Stimulated activated CD4-positive, alpha-beta T cell treated with anti-CD3 and anti-CD28 coated beads, TNF-alpha, amount 100 ng/mL, for 24 hours (primary cell): ENCODE measurements at places on chromosomes 3 and 15.

DNA sequence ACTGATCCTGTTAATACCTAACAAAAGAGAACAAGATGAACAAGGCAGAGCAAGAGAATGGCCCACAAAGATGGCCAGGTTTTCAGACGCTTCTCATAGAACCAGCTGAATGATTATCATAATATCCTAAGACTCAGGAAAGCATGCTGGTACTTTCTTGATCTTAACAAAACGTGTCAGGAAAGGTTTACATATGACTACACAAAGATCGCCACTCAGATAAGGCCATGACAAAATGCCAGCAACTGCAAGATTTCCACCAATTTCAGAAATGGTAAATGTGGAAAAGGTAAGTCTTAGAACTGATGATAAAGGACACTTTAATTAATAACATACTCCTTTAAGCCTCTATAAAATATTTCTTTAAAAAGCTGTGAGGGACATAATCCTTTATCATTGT is 108.8 kb downstream of the DLG1 start:
- DNase-seq, result no peak

GRCh38 chr3:114841515-114841914 is 305.6 kb downstream of the ZBTB20 start:
- DNase-seq, result no peak

GRCh38 chr3:158920371-158920770 is 118.5 kb downstream of the MFSD1 start:
- DNase-seq, result no peak

DNA sequence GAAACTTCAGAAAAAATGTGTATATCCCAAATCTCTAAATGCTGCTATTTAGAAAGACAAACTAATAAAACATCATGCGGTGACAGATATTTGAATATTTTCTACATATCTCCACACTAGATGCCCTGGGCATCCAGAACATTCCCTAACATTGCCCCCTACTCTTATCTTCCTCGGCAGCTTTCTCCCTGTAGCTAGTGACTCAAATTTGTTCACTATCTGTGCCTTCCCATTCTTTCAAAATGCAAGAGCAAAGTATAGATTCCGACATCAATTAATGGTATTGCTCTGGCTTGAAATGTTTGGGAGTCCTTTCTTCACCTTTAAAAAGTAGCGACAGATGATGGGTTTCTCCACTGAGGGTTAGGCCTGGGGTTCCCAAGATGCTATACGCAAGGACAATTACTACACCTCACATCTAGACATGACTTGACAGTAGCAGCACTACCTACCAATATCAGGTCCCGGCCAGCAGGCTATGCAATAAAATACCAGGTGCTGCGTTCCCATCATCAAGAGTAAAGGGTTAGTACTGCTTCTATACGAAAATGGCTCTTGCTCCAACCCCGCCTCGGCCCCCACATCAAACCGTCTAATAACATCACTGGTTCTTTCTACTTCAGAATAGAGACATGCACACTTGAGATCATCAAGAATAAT is 631 bp downstream of the UBR1 start:
- peak; percentile 9 for DNase-seq

DNA sequence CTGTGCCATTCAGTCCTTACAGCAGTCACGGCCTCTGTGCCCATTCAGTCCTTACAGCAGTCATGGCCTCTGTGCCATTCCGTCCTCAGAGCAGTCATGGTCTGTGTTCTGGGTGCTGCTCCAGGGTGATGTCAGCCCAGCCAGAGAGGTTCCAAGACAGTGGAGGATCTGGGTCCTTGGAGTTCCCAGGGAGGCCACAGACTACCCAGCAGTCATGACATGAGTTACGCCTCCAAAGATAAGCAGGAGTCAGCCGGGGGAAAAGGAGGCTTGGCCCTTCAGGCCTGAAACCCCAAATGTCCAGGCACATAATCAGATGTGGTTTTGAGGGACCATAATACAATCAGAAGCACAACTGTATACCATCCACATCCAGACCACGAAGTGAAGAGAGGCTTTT is 115.7 kb downstream of the ADAMTS17 start:
- DNase-seq, result no peak

GRCh38 chr3:173258697-173259096 is 117.7 kb upstream of the SPATA16 start:
- no peak for DNase-seq

GRCh38 chr3:125281381-125281780 is 68.8 kb upstream of the SLC12A8 start:
- no peak for DNase-seq

DNA sequence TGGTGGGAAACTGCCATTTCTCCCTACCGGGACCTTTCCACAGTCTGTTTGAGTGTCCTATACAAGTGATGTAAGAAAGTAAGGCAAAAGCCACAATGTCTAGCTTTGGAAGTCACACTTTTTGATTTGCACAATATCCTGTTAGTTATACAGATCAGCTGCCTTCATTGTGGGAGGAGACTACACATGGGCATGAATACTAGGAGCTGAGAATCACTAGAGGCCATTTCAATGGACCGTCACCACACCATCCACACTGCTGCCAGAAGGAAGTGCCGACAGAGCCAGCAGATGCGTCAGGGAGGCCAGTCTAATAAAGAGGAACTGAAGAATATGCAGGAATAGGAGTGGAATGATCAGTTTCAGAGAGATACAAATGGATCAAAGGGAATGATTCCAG is 65.8 kb downstream of the SCN11A start:
- no peak for DNase-seq

- DNase-seq, result peak; percentile 52
Measured at GRCh38 chr15:41621200-41622193, 38.7 kb upstream of the MGA start.

- no peak for DNase-seq
Measured at GRCh38 chr3:77078279-77078678, 38.4 kb downstream of the ROBO2 start.

- DNase-seq, result no peak
Measured at GRCh38 chr3:88248658-88249057, 98.9 kb downstream of the C3orf38 start.

DNA sequence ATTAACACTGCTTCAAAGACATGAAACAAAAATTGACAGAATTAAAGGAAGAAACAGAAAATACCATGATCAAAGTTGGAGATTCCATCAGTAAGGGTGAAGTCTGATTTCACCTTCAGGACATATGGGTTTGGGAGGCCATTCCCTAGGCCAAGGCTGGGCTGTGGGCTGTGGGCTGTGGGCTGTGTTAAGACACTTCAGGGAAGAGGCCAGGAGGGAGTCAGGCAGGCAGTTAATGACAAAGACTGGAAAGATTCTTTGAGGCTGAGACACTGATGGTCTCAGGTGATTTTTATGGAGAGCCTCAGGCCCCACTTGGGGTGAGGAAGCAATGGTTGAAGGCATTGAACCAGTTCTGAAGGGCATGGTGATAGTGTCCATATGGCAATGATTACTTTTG is 57.5 kb downstream of the MAGEF1 start:
- DNase-seq, result no peak

DNA sequence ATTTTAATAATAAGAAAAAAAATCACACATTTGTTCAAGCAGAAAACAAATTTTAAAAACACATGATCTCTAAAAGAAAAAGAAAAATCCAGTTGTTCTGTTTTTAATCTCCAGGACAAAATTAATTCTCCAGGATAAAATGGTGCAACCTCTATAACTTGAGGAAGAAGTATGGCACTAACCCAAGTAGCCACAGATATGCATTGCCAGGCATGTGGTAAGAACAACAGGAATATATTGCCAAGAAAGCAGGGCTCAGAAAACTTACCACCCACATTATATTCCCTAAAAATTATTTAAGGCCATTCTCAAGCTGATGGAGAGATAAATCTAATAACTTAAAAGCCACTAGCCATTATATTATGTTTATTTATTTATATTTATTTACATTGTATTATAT is 295.7 kb upstream of the TMCO5A start:
- no peak for DNase-seq

DNA sequence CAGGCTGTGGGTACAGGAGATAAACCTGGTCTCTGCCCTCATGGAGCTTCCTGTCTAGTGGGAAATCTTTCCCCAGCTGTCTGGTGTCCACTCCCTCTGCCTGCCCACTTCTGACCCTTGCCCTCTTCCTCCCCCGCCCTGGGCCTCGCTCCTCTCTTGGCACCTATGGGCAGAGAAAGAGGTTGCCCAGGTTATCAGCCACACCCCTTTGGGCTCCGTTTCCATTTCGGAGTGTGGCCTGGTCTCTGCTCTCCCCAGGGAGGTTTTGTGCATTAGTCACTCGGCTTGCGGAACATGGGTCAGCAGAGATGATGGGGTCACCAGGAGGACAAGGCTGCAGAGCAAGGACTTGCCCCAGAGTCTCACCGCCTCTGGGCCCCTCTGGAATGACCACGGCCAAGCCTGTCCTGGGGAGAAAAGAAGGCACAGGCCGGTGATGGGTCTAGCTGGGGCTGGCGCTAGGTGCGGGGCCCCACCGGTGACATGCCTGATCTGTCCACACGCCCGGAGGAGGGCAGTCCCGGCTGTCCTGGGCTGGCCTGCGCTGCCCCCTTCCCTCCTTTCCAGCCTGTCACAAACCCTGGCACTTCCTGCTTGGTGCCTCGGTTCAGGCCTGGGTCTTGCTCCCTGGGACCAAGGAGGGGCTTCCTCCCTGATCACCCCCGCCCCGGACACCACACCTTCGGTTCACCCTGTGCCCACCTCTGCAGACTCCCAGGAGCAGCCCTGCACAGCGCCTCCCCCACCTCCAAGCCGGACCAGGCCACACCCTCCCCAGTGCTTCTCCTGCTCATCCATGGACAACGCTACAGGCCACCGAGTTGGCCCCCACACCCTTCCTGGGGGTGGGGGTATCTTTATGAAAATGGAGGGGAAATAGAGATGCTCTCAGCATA is 35.6 kb upstream of the MUC4 start:
- DNase-seq, result no peak

DNA sequence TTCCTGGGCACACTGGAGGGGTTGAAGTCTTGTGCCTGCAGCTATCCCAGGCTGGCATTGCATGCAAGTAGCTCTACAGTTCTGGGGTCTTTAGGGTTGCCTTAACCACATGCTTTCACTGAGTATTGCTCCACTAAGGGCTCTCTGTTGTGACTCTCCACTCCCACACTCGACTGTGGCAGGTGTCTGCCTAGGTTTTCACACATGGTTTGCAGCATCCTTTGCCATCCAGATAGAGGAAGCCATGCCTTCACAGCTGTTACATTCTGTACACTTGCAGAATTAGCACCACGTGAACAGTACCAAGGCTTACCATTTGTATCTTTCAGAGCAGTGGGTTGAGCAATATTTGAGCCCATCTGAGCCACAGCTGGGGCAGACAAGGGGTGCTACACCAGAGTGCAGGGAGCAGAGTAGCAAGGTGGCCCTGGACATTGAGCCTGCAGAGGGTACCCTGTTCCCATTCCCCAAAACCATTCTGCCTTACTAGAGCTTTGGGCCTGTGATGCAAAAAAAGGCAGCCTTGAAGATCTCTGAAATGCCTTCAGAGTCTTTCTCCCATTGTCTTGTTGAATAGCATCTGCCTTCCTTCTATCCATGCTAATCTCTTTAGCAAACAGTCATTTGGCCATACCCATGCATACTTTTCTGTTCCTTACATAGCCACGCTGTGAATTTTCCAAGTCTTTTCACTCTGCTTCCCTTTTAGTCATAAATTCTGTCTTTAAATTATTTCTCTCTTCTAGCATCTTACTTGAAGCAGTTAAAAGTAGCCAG is 95.2 kb upstream of the PLCL2 start:
- DNase-seq, result no peak

- DNase-seq, result no peak
Measured at GRCh38 chr3:171833789-171834460, 9.2 kb upstream of the TMEM212 start.

DNA sequence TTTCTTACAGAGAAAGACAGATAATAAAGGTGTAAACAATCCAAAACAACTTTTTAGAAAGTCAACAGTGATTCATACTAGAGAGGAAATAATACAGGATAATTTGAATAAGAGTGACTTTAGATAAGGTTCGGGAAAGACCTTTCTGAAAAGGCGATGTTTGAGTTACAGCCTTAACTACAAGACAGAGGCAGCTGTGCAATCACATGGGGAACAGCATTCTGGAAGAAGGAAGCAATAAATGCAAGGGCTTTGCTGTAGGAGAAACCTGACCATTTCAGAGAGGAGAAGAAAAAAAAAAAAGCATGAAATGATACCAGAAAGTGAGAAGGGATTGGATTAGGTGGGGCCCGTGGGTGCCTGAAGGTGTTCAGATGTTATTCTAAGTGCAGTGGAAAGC is 200.6 kb upstream of the ATP11B start:
- DNase-seq, result no peak

DNA sequence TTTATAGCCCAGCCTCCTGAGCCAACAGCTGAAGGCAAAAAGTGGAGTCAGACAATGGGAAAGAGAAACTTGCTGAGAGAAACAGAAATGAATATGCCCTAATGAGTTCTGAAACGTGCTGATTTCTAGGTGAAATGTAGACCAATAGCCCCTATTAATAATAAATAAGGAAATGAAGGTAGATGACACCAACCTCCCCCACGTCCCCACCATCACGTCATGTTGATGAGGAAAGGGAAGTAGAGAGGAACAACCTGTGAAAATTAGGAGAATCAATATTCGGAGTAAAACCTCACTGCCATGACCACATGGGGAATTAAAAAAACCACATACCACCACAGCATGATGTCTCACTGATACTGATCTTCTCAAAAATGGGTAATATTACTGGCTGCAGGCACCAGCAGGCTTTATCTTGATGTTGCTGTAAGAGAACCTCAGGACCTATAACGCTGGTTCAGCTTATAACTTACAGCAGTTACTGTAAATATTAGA is 64.0 kb downstream of the KAT2B start:
- DNase-seq, result peak; percentile 53

- DNase-seq, result no peak
Measured at GRCh38 chr3:126557415-126557745, 1.4 kb downstream of the C3orf22 start.
